ENCODE measurements at places on chromosomes 11 and 22.

- DNase-seq = no peak
Observed at GRCh38 chr11:85602526-85603213, 24.5 kb downstream of the DLG2 start.

- DNase-seq = no peak
Observed at GRCh38 chr11:132101881-132102280, 731.5 kb downstream of the NTM start.

DNA sequence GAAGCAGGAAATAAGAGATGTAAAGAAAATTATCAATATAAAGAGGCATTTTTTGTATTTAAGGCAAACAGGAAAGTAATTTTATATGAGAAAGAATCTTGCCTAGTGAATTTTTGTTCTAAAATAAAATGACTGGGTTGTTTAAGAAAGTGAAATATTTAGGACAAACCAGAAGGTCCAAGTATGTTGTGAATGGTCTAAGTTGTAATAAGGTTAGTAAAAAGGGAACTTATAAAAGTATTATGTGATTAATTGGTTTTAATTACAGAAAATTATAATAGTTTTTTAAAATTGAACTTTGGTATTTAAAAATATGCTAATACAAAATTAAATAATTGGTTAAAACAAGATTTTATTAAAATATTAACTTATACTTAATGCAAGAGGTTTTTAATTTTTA, 26.6 kb upstream of the EI24 start:
- no peak for DNase-seq

DNA sequence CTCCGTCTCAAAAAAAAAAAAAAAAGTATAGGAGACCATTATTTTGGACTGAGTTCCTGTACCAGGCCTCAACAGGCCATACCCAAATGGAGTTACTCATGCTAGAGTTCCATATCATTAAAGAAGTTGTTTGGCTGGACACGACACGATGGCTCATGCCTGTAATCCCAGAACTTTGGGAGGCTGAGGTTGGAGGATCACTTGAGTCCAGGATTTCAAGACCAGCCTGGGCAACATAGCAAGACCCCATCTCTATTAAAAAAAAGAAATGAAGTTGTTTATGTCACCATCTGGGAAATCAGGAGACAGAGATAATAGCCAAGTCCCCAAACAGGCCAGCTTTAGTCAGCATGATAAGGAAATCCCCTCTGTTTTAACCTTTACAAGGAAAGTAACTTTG, 6.7 kb upstream of the FNBP4 start:
- no peak for DNase-seq

DNA sequence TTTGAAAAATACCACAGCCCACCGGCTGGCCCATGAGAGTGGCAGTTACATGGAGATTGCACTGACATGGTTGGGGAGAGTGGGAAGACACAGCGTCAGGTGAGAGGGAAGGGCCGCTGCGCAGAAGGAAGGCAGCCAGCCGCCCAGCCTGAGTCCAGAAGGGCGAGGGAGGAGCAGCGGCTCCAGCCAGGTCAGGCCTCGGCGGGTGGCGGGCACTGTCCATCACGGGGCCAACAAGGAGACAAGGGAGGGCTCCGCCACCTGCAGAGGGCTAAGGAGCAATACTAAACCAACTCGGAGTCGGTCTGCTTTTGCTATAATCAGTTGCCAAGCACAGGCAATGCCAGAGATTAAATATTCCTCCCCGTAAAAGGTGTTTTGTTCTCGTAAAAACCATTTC, 384.5 kb downstream of the TBC1D22A start:
- no peak for DNase-seq

DNA sequence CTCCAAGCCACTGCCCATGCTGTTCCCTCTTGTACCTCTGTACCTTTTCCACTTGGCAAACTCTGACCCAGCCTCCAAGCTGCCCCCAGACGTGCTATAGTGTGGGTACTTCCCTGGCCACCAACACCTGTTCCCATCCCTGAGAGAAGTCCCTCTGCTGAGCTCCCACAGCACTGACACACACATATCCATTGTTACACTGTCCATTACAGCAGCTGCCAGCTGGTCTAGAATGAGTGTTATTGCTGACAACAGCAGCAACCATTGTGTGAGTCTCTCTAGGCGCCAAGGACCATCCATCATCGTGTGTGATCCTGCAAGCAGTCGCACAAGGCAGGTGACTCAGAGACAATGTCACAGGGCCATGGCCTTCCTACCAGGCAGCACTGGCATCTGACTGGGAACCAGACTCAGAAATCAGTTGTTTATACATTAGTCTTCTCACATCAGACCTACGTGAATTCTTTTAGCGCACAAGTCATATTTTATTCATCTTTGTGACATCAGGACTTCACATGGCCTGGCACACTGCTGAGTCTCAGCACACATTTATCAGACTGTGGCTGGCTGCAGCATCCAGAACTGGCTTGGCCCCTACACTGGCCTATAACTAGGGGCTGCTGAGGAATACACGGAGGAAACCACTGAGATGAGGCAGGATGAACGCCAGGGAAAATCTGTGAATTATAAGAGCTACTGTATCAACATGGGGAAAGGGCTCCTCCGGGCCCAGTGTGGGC, 56.4 kb downstream of the SGSM3 start:
- DNase-seq = no peak

DNA sequence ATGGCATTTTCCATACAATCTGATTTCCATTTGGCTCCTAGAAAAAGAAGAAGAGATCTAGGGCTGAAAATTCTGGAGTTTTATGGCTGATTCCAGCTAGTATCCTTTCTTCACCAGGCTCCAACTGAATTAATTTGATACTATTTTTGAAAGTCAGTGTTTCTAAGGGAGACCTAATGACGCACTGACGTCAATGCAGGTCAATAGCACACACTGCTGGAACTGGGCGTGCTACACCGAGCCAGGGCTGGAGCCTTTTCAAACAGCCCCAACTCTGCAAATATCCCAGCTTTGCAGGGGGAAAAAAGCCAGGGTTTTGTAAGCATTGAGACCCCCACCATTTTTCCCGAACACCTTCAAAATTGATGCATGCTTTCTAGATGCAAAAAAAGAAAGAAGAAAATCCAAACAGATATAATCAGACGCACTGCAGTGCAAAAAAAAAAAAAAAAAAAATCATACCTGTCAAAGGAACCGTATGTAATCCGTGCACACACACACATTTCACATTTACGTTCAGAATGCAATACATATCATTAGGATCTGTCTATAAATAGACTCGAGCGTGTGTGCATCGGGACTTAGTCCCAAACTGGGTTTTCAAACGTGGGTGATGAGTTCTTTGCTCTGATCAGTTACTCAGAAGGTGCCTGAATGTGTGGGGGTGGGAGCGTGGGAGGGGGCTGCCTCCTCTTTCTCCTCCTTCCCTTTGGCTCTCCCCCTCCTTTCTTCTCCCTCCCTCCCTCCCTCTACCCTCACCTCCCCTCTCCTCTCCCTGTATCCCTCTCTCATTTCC, 124.5 kb upstream of the HSD17B12 start:
- DNase-seq = peak; percentile 62

GRCh38 chr11:83087035-83087434, 15.3 kb upstream of the RAB30 start:
- DNase-seq = no peak
